ENCODE measurements at places on chromosomes 13 and 19.

DNA sequence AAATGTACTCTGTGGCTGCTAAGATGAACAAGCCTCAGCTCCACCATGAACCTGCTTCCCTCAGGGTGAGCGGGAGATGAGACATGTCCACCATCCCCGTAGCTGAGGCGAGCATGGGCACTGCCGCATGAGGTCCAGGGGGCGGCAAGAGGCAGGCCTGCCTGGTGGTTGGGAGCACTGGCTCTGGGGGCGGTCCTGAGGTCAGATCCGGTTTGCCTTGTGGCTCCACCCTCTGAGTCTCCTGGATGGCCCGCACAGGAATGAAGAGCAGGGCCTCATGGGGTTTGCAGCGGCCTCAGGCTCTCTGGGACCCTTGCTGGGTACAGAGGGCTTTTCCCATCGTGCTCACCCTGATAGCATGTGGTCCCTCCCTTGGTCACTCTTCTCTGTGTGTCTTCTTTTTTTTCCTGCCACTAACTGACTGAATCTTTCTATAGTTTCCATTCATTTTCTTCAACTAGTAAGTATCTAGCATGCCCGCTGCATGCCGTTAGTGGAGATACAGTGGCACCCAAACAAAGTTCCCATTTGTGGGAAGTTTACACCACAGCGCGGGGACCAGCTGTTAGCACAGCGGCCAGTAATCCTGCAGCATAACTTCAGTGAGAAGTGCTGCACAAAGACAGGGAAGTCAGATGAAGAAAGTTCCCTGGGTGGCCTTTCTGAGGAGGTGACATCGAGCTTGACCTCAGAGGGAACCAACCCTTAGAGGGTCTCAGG, 37.3 kb downstream of the CAPN12 start:
- no peak for DNase-seq

GRCh38 chr13:41666644-41667043, 209.3 kb downstream of the RGCC start:
- DNase-seq = no peak

DNA sequence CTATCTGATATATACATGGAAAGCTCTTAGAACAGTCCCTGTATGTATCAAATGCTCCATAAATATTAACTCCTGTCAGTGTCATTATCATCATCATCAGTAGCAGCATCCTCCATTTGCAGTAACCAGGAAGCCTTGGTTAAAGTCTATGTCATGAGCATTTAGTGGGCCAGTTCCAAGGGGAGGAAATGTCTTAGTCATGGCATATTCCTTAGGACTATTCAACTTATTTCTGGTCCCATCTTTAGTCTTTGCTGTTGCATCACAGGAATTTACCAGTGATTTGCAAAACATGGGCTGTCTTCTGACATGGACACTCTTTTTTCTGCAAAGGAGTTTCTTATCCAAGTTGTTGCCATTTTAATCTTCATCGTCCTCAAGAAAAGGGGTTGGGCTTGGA, 98.4 kb downstream of the WDFY2 start:
- DNase-seq = no peak

- DNase-seq = no peak
Measured at GRCh38 chr13:113835461-113836270, 28.2 kb downstream of the GAS6 start.

GRCh38 chr13:100941377-100942368, 267.1 kb upstream of the TMTC4 start:
- DNase-seq = no peak

DNA sequence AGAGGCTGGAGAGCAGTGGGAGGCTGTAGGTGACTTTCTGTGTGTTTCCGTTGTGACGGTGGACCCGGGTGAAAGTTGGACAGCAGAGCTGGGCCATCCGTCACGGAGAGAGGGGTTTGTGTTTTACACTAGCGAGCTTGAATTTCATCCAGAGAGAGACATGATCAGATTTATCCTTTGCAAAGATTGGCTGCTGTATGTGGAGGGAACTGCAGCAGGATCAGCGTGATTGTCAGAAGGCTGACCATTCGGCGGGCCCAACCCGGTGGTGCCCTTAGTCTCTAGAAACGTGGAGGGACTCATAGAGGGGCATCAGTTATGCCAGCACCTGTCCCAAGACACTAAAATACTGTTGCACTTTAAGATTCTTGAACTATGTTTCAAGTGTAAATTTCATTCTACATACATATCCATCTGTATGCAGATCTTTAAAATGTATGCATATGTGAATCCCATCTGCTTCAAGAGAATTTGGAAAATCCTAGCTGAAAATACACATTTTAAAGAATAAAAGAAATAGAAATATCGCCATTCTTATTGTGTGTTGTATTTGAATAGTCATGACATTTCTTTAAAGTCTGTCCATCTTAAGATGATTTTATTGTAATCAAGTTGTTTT, 7.0 kb downstream of the FAM124A start:
- no peak for DNase-seq

DNA sequence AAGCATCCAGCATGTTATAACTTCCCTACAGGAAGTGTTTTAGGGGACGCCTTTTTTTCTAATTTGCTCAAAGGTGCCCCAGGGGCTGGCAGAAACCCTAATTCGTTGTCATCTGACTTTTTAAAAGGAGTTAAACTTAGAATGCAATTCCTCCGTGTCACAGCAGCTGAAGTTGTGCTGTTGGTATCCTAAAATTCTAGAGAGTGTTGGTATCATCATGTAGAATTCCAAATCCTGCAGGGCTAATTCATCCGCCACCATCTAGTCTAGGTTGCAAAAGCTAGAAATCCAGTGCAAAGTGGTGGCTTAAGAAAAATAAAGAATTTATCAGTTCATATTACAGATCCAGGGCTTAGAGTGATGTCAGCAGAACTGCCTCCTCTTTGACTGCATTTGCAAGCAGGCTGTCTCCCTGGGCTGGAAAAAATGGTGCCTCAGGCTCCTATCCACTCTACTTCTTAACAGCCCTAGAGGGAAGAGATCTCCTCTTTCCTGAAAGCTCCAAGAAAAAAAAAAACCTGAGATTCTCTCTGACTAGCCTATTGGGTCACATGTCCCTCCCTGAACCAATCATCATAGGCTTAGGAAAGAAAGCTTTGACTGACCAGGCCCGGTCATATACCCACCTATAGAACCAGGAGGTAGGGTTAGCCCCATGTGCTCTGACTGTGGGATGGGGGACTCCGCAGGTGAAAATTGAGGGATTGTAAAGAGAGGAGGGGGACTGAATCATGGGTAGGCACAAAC, 73.0 kb downstream of the MAP4K1 start:
- DNase-seq = no peak

DNA sequence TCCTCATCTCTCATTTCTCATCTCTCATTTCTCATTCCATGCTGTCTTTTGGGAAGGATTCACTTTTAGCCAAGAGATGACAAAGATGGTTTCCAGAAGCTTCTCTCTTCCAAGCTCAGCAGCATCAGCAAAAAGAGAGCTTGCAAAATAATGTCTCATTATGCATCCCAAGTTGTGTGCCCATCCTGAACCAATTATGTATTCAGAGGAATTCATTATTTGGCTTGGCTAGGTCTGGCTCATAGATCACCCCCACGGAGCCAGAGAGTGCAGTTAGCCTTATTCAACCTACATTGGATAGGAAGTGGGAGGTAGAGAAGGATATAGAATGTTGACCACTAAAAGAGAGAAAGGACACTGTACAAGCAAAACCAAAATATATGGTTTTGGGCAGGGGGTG, 5.4 kb upstream of the OLFM2 start:
- DNase-seq = no peak

DNA sequence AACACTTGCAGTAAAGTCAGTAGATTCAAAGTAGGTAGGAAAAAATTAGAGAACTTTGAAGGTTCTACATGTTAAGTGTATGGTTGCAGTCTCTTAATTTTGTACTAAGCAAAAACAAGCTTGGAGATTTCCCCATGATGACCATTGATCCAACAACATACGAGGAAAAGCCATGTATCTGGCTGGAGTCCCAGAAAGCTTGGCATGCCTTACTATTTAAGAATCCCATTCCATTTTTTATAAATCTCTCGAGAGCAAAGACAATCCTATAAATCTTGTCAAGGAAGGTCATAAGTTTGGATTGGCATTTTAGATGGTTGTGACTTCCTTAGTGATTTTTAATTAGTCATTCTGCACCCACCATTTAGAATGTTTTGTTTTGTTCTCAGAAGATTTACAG, 495.9 kb downstream of the GPC5 start:
- DNase-seq = no peak

- DNase-seq = no peak
Measured at GRCh38 chr13:105436943-105437342, 1098.5 kb downstream of the EFNB2 start.

DNA sequence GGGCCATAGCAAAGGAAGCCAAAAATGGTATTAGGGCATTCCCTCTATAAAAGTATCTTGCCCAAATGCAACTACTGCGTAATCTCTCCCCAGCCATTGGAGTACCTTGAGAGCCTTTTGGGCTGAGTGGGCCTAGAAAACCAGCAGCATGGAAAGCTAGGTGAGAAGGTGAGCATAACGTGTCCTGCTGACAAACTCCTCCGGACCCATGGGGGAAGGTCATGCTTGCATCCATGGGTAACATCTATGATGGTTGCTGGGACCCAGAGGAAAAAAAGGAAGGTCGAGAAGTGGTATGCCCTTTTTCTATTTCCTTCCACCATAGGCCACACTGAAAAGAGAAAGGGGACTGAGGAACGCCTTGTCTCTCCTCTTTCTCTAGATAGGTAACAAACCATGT, 57.4 kb downstream of the ZNF728 start:
- DNase-seq = peak; percentile 6

GRCh38 chr19:58252102-58252685, 23.5 kb downstream of the ZNF544 start:
- no peak for DNase-seq

GRCh38 chr19:48961051-48961649, 4.0 kb upstream of the FTL start:
- no peak for DNase-seq

GRCh38 chr19:54035215-54036178, 28.2 kb downstream of the VSTM1 start:
- no peak for DNase-seq

GRCh38 chr13:73228546-73228945, 169.7 kb downstream of the KLF5 start:
- peak; percentile 31 for DNase-seq

- DNase-seq = no peak
Measured at GRCh38 chr13:113783200-113783881, 24.3 kb downstream of the TMEM255B start.

GRCh38 chr13:109764470-109765291, 21.7 kb downstream of the IRS2 start:
- peak; percentile 35 for DNase-seq

DNA sequence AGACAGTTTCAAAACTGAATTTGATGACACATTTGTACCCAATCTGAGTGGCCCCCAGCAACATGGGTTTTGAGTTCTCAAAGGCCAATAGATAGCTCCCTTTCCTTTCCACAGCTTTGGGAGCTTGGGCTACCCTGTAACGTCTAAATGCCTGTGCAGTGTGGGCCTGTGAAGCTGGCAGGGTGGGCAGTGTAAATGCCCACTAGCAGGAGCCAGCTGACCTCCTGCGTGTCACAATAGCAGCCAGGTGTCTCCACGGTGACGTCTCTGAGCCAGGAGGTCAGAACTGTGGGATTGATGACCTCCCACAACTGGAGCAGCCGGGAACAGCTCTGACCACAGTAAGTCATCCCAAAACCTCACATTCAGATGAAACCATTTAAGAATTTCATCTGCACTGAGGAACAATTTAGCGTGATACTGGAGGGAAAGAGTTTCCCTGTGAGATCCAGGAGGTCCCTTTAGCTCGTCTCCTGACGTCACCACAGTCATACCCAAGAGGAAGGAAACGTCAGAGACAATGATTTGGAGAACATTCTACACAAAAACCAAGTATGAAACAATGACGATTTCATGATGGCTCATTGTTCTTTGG, at the start of gene IPO5:
Gene IPO5, plus strand, starts transcription at position 300 of the 595 bp plus-strand sequence. CDS start 23,022 bp downstream, outside the sequence.
- DNase-seq = no peak

GRCh38 chr13:20492641-20493040, 33.0 kb downstream of the CRYL1 start:
- DNase-seq = peak; percentile 77

GRCh38 chr13:57996717-57997116, 365.2 kb downstream of the PCDH17 start:
- no peak for DNase-seq

GRCh38 chr13:75258159-75258782, 223.7 kb downstream of the TBC1D4 start:
- DNase-seq = no peak

DNA sequence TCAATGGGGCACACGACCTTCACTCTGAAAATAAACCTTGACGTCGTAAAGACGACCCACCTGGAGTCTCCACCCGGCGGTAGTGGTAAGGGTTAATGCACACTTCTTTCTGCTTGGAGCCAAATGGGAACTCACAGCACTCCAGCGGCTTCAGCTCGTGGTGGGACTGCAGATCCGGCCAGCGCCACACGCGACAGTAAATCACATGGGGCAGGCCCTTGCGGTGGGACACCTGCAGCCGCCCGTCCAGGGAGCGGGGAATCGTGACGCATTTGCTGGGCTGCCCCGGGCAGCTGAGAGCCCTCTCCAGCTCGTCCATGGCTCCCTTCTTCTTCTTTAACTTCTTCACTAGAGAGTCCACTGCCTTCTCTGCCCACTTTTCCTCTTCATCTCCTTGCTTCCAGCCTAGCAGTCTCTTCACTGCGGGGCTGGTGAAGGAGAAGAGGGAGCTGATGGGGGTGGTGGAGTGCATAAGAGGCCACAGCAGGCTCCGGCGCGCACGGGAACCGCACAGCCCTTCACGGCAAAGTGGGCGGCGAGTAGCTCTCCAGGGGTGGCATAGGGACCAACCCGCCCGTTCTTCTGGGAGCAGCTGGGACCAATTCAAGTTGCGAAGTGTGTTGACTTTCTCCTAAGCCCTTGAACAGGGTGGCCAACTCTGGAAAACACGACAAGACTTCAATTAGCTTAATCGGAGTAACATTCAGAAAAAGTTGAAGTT, 40.7 kb downstream of the SMAD9 start:
- DNase-seq = no peak

GRCh38 chr13:78309497-78310180, 293.7 kb downstream of the POU4F1 start:
- DNase-seq = no peak

DNA sequence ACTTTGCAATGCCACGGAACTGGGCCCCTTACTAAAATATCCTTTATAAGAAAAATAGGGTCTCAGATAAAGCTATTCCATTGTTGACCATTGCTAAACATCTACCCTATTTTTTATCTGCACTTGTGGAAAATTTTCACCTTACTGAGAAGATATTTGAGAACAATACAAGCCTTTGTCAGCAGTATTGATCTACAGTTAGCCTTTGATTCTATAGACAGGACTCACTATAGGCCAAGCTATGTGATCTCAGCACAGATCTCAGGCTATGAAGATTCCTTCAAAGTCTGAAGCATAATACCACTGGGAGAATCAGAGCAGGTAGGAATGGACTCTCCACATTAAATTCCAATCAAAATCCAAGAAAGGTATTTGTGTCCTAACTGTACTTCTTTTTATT, 1099.7 kb downstream of the DIAPH3 start:
- DNase-seq = no peak

DNA sequence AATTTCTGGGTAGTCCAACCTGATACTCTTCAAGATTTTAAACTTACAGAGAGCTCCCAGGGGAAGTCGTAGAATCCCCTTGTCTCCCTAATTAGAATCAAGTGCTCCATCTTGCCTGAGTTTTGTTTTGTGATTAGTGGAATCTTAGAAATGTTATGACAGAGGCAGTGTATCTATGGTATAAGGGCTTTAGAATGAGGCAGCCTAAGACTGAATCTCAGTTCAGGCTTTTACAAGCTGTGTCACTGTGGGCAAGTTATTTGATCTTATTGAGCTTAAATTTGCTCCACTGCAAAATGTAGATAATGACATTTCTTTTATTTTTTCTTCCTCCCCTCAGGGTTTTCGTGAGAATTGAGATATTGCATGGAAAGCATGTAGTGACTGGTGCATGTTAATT, 215.5 kb downstream of the POSTN start:
- no peak for DNase-seq

GRCh38 chr13:106089261-106089980, 446.0 kb downstream of the EFNB2 start:
- DNase-seq = no peak
